ENCODE measurements at places on chromosomes 1 and 21.

DNA sequence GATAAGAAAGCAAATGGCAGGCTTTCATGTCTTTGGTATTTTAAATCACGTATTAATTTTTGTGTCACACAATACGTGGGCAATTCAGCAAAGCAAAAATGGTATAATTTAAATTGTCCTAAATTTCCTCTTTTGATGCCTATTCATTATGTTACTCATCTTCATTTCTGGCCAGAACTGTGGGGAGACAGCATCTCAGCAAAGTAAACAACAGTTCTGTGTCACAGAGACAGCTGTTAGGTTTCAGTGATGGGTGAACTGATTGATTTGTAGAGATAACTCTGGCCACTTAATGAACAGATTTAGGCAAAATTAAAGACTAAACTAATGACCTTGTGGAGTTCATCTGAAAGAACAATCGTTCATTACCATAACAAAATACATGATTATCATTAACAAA, 49.2 kb downstream of the FH start:
- DNase-seq: no peak

GRCh38 chr1:7110321-7110720, 325.1 kb downstream of the CAMTA1 start:
- no peak for DNase-seq

DNA sequence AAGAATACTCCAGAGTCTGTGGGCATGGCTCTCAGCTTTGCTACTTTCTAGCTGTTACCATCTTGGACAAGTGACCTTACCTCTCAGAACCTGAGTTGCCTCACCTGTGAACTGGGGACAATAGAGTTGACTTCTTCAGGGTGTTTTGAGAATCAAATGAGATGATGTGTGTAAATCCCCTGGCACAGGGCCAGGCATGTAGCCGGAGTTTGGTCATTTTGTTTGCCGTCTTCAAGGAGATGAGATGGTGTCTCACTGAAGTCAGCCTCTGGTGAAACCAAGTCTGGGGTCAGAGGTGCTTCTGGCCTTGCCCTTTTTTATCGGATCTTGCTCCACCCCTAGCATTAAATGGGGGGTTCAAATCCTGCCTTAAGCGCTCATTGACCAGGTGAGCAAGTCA, 149.2 kb upstream of the TMEM51 start:
- DNase-seq: no peak

GRCh38 chr1:178613271-178613945, 100.5 kb downstream of the TEX35 start:
- no peak for DNase-seq

DNA sequence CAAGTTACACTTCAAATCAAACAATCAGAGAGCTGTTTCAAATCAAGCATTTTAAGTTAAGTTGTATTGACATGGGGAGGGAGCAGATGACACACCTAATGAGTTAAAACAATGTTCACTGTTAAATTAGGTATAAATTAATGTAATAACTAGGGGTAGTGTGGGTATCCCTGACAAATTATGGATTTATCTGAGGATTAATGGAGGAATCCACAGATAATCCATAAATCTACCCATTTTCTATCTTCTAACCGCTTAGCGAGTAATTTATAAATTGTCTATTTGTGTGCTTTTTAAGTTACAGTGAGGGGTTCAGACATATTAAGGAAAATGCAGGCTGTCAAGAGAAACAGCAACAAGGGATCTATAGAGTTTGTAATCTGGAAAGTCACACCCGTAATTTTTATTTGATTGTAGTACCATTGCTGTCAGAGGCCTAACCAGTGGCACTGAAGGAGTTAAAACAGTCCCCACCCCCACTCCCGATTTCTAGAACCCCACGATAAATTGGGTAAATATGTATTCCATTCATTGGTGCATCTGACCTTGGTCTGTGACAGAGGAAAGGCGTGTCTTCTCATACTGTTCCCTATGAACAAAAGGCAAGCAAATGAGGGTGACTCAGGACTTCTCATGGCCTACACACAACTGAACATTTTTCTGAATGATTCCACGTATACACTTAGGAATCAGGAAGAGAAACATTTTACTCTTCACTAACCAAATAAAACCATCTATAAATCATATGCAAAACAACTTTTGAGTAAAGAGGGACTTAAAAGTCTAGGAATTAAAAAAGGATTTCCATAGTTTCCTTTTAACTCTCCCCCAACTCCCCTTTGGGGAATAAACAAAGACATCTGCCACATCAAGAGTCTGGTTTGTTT, 7.4 kb downstream of the IRF2BP2 start:
- DNase-seq: peak; percentile 95

DNA sequence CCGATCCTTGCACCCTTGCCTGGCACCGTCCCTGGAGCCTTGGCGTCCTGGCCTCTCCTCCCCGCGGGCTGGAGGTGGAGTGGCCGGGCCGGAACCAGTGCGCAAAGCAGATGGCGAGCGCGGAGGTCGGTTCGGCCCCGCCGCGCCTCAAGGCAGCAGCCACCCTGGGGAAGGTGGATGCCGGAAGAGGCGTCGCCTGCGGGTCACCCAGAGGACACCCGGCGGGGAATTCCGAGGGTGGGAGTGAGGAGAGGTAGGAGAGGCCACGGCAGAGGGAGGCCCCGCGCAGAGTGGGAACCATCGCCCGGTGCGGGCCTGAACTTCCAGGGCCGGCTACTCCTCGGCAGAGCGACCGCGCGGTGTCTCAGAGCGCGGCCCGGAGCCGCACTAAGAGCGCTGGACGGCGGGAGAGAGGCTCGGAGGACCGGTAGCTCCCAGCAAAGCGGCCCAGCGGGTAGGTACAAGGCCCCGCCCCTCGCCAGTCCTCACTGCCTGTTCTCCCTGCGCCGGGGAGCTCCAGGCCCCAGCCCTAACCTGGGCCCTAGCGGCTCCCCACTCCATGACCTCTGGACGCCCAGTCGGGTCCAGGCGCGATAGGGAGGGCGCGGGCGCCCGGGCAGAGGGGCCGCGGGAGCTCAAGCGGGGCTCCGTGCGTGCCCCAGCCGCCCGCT, at the start of gene RNF207:
Gene RNF207, plus strand, starts transcription at position 271 of the 671 bp plus-strand sequence. CDS start 417 bp downstream, outside the sequence.
- DNase-seq: peak; percentile 53

DNA sequence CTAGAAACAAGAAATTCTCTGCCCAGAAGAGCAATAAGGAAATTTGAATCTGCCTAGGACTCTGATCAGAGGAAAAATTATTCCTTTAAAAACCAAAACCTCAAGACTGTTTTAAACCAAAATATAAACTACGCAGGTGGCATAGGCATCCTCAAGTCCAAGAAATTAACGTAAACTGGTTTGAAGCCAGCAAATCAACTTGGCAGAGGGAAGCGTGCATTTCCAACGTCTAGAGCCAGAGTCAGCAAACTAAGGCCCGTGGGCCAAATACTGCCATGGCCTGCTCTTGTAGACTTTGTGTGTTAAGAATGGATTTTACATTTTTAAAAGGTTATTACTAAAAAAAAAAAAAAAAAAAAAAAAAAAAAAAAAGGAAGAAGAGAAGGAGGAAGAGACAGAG, 67.8 kb upstream of the VTCN1 start:
- DNase-seq: no peak

DNA sequence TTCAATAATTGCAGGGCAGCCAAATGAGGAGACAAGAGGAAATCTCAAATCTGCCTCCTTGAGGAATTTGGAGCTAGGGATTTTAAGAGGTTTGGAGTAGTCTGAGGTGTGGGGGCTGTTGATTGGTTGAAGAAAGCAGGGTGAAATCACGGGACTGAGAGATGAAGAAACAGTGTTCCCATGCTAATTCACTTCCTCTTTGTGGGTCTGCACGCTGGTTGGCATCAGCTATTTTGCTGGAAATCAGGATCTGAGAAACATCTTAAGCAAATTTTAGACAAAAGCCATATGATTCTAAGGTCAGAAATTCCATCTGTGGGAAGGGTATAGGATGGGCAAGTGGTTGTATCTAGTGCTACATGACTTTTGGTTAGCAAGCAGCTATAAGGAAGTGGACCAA, 107.1 kb upstream of the PAXBP1 start:
- no peak for DNase-seq

DNA sequence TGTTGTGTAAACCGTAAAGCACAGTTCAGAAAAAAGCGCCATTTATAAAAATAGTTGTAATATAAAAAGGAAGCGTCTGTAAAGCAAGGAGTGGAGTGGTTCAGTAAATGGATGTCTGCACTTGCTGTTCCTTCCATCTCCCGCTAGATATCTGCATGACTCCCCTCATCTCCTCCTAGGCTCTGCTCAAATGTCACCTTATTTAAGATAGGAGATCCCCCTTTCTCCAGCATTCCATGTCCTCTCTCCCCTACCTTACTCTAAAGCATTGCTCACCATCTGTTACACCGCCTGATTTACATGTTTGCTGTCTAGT, 745 bp downstream of the MUL1 start:
- DNase-seq: no peak

- no peak for DNase-seq
These were observed 12.6 kb upstream of the WNT4 start for GRCh38 chr1:22155517-22155916.

GRCh38 chr1:186303911-186304310, 71.1 kb downstream of the TPR start:
- no peak for DNase-seq

DNA sequence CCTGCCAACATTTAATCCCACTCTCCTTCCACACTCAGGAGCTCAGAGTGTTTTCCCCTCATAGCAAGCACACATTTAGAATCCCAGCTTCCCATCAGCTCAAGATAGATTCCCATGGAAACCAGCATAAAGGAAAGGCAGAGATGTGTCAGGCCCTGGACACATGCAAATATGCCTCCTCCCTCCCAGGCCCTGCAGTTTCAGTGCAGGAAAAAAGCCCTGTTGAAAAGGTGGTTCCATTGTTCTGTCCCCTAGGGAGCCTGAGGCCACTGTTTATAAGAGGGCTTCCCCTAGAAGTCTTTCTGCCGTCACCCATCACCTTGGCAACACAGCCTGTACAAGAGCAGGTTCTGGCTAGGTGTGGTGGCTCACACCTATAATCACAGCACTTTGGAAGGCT, 3.6 kb downstream of the CACNA1S start:
- DNase-seq: no peak

- DNase-seq: peak; percentile 92
These were observed 47.5 kb downstream of the HSF2BP start for GRCh38 chr21:43611598-43612369.

- DNase-seq: no peak
These were observed 13.5 kb downstream of the FOXO6 start for GRCh38 chr1:41374711-41375110.

- DNase-seq: no peak
These were observed 37.7 kb downstream of the SLC45A1 start for GRCh38 chr1:8355439-8356255.

DNA sequence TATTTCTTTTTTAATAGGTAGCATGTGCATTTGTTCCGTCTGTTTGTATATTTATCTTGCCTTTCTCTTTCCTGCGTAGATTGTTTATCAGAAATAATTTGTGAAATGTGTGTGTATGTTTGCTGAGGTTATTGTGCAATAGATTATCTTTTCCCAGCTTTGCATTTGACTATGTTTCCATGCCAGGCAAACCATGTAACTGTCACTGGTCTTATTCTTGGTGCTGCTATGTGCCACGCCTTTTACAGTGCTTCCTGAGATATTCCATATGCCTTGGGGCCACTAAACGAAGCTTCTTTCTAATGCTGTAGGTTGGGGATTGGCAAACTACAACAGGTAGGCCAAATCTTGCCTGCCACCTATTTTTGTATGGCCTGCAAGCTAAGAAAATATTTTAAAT, 598.8 kb downstream of the PLPP3 start:
- DNase-seq: peak; percentile 36
